GDM1 (cell line): ENCODE measurements at places on chromosomes 12 and 14.

- no peak for DNase-seq
Measured at GRCh38 chr12:88951177-88951576, 370.9 kb upstream of the KITLG start.

- DNase-seq = no peak
Measured at GRCh38 chr14:99936056-99936455, 129.2 kb upstream of the EVL start.

DNA sequence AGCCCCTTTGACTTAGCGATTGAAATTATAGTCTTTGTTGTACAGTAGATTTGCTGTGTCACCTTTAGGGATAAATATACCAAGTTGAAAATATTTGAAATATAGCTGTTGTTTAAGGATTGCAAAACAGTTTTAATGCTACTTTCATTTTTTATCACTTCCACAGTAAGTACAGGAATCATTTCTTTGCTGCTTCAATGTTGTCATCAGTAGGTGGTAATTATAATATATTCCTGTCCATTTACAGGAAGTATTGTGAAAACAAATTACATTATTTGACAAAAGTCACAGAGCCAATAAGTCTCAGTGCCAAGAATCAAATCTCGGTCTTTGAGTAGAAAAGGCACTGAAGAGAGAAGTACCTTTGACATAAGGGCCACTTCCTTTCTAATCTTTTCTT, 342.6 kb upstream of the RGS6 start:
- DNase-seq = no peak

DNA sequence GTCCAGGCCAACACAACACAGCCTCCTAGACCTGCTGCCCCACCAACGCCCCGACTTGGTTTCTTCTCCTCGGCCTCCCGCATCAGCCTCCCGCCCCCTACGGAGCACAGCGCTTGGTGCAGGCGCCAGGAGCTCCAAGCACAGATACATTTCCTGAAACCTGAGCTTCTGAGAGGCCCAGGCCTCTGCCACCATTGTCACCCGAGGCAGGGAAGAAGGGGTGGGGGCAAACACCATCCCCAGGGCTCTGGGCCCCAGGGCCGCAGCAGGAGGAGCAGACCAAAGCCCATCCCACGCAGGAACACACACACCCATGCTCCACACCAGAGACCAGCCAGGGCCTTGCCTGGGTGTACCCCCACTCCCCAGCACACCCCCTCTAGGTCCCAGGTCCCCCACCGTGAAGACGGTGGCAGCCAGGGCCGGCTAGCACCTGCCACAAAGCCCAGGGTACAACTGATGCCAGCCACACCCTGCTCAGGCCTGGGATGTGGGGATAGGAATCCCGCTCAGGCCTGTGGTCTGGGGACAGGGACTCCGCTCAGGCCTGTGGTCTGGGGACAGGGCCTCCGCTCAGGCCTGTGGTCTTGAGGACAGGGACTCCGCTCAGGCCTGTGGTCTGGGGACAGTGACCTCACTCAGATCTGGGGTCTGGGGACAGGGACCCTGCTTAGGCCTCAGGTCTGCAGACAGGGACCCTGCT, 5.4 kb downstream of the JAG2 start:
- no peak for DNase-seq

DNA sequence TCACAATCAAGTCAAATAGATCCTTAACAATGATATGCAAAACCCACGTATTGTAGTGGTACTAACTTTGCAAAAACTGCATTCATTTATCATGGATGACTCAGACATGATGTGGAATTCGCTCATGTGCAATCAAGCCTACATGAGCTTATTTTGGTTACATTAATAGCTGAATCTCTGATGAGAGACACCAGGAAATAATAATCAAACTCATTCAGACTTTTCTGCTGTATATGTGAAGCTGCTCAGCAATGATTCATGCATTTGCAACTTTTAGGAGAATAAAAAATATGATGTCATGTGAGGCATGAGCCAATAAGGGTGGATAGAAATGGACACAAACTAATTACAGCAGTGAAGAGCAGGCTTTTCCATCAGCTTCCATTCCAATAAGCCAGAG, 1075.8 kb upstream of the TMEM132C start:
- DNase-seq = no peak

DNA sequence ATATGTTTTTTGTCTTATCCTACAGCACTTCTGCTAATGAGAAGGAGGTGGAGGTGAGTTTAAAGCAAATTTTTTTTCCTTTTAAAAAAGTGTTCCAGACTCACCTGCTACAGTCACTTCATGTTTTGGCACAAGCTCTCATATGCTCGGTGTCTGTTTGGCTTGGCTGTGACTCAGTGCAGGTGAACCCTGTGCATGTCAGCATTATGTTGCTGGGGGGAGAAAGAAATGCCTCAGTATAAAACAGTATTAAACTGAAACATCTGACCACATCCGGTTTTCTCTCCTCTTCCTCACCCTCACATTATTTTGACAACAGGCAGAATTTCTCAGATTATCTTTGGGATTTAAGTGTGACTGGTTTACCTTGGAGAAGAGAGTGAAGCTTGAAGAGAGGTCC, 105.2 kb downstream of the DNAI7 start:
- DNase-seq = no peak

DNA sequence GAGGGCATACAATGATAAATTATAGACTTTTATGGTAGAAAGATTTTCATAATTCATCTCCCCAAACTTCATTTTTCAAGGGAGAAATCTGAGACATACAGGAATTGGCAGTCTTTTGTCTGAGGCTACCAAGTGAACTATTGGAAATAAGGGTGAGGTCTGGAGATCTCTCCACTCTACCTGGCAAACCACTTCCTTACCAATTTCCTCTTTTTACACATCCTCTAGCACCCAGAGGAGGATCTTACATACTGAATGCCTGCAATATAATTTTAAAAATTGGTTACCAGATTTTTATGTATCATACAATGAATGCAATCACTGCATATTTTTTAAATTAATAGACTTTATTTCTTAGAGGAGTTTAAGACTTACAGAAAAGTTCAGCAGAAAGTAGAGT, 6.6 kb downstream of the PDE6H start:
- DNase-seq = no peak

DNA sequence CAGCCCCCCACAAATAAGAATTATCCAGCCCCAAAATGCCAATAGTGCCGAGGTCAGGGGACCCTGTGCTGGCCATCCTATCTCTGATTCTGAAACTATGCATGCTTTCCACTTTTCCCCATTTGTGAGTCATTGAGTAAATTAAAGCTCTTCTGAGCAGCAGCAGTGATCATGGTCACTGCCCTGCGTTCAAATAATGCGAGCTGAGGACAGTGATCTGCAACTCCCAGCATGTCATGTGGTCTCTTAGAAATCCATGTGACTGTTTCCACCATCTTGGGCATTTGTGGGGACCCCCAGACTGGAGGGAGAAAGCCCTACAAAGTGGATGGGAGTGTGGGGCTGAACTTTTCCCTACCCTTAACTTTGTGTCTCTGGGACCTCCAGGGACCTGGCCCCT, 53.8 kb downstream of the C14orf132 start:
- no peak for DNase-seq

DNA sequence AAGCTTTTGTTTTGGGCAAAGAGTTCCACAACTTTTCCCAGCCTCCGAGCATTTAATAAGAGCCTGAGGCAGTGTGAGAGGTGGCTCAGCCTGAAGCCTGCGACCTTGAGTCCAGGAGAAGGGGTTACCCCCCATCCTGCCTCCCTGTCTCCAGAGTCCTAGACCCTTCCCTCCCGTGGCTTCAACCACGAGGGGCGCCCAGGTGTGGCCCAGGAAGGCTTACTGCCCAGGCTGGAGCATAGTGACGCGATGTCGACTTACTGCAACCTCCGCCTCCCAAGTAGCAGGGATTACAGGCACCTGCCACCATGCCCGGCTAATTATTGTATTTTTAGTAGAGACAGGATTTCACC, 641 bp downstream of the LRRC43 start:
- no peak for DNase-seq

DNA sequence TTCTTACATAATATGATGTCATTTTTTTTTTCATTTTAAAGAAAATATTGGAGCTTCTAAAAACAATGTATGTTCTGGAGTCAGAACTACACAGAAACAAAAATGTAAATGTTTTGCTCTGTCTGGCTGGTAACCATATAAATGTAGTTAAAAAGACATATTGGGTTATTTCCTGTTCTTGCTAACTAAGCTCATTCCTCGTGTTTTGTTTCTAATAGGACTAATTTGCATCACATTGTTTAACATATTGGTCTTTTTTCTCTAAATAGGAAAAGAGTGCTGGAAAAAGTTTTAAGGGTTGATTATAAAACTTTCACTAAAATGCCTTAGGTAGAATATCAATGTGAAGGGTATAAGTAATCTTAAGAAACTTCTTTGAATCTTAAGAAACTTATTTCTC, 221.3 kb downstream of the SLC6A15 start:
- DNase-seq = no peak

GRCh38 chr14:76497550-76498462, 121.9 kb downstream of the ESRRB start:
- no peak for DNase-seq

- no peak for DNase-seq
Measured at GRCh38 chr12:48045965-48046518, 41.8 kb upstream of the COL2A1 start.

- DNase-seq = no peak
Measured at GRCh38 chr14:37447883-37448391, 147.1 kb downstream of the FOXA1 start.

- DNase-seq = no peak
Measured at GRCh38 chr12:5094551-5094950, 50.9 kb downstream of the KCNA5 start.

DNA sequence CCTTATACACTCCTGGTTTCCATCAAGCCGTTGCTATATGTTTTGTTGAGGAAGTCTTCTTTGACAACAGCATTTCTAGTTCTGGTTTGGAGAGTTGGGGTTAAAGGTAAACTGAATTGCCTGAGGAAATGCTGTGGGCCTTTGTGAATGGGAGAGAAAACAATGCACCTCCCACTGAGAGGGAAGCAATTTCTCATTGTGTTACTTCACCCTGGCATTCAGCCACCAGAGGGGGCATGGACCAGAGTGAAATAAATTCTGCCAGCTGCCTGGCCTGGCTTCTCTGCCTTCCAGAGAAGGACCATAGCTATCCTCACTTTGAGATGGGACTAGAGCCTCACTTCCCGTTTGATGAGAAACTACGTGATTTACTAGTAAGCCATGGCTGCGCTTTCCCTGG, 475.3 kb downstream of the EGLN3 start:
- peak; percentile 17 for DNase-seq

DNA sequence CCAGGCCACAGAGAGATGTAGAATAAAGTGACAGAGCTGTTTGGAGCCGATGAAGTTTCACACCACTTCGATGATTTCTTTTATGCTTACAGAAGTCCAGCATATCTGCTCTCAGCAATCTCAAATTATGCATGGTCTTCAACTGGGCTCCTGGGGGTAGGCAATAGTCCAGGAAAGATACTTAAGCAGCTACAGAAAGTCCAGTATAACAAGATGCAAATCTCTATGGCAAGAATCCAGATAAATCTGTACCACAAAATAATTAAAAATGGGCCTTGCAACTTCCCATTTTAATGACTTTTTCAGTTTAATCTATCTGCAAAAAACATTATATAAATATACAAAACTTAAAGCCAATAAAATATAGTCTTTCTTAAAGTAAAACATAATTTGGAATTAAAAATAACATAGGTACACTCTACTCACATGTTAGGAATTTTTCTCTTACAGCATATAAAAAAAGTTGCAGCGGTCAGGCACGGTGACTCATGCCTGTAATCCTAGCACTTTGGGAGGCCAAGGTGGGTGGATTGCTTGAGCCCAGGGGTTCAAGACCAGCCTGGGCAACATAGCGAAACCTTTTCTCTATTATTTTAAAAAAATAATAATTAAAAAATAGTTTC, 20.5 kb upstream of the RAD51AP1 start:
- DNase-seq = no peak

GRCh38 chr12:14214495-14214894, 151.0 kb upstream of the ATF7IP start:
- DNase-seq = no peak

DNA sequence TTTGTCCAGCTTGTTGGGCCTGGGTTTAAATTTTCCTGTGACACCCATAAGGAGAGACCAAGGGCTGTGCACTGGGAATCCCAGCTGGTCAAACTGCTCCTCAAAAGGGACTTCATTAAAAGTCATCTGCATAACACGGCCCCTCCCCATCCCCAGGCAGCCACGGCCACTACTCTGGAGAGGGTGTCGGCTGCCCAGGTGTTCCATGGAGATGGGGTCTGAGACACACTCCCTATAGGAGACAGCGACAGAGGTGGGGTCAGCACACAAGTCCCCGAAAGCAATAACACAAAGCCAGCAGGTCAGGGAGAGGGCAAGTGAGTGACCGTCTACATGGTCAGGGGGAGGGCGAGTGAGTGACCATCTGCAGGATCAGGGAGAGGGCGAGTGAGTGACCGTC, 75.6 kb upstream of the BCL11B start:
- no peak for DNase-seq

DNA sequence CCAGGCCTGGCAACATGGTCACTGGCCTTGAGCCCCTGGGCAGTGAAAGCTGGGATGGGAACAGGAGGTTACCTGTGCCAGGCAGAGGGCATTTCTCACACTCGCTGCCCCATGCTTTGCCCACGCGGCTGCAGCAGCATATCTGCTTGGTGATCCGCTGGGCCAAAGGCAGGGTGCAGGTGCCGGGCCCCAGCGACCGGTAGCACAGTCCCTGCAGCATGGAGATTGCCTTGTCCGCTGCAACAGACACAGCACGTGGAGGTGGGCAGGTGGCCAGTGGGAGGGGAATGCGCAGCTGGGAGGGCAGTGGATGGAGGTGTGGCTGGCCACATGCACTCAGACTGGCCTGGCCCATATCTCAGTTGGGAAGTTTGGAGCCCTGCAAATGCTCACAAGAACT, 35.3 kb downstream of the ISCA2 start:
- DNase-seq = no peak

DNA sequence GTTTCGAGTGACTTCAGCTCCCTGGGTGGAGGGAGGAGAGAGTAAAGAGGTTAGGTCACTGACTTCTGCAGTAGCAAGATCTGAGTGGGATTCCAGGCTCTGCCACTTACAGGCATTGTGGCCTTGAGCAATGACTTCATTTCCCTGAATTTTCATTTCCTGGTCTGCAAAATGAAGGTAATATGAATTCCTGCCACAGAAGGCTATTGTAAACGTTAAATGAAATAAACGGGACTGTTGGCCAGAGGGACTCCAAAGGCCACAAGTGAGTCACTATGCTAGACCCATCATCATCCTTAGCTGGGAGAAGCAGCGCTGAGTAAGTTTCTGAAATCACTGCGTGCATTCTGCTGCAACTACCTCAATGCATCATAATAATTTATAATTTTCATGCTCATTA, 807.8 kb downstream of the AACS start:
- no peak for DNase-seq
